ENCODE measurements at places on chromosomes 2 and 18.

DNA sequence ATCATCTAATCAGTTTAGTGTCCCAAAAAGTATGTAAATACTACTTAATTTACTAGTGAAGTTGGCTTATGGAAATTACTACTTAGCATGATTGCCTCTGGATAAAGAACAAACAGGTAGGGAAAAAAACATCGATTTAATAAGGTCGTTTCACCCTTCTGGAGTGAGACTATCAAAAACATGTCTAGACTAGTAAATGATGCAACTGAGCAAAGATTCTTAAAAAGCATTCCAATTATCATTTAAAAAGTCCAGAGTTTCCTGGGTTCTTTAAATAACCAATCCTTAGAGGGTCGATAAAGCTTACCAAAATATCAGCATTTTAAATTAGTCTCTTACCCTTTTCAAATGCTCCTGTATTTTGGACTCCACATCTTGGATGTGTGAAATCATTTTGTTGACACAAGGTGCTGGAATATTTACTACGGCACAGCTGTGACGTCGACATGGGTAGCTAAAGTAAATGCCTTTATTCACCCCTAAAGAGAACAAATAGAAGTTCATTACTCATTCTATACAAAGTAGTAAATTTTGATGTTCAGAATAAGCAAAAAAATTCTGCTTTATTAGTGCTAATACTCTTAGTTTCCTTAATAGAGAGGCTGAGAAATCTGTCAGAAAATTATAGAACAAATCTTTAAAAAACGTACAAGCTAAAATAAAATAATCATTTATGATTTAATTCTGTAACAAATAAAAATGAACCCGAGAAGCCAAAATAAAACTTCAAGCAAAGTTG, 70.6 kb downstream of the CCDC178 start:
- DNase-seq = no peak

GRCh38 chr2:102399499-102400141, 23.3 kb upstream of the IL18RAP start:
- DNase-seq = no peak

DNA sequence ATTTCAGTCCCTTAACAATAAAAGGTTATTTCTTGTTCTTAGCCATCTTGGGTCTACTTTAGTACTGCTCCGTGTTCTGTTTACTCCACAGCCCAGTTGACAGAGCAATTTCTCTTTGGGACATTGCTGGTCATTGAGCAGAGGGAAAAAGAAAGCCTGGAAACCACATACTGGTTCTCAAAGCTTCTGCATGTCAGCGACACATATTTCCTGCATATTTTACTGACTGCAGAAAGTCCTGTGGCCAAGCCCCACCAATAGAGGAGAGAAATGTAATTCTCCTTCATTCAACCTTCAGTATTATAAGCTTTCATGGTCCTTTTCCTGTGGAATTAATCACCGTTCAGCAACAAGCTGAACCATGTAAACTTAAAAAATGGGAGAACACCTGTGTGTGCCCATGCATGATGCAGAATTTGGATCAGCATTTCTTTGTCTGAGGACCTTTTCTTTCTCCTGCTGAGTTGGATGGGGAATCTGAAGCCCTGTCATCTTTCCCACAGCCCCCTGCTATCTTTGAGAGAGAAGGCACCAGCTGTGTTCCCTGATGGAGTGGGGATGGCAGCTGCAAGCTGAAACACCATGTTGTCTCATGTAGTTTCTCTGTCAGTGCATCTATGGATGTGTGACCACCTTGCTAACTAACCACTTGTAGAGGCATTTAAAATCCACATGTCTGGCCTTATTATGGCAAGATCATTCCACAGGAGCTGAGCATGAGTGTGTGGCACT, 431.6 kb downstream of the MEIS1 start:
- no peak for DNase-seq

- DNase-seq = no peak
These were observed 6.7 kb downstream of the GYPC start for GRCh38 chr2:126662621-126663020.

DNA sequence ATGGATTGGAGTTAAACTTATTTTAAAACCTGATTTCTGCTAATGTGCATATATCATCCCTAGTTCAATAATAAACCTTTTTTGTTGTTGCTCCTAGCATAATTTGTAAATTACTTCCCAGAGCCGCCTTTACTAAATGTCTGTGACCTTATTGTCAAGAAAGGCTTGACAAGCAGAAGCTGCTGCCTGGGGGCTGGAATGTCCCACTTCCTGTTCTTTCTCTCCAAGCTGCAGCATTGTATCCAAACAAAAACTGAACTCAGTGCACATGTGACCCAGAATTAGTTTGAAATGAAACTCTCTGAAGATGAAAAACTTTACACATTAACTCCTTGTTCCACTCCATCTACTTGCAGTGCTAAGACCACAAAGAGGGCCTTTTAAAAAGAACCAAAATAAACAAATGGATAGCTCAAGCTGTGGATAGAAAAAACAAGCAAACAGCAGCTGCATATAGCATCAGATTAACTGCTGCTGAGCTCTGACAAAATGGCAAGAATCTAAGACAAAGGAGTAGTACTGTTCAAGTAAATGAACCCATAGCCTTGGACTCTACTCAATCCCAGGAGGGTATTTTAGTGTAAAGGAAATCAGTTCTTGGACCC, 99.8 kb upstream of the NEUROD1 start:
- no peak for DNase-seq

Measured in stromal cell of bone marrow (primary cell).